ENCODE measurements at places on chromosomes 1 and 21.

- DNase-seq: peak; percentile 60
Measured at GRCh38 chr1:13593511-13594131, 10.0 kb downstream of the PDPN start.

DNA sequence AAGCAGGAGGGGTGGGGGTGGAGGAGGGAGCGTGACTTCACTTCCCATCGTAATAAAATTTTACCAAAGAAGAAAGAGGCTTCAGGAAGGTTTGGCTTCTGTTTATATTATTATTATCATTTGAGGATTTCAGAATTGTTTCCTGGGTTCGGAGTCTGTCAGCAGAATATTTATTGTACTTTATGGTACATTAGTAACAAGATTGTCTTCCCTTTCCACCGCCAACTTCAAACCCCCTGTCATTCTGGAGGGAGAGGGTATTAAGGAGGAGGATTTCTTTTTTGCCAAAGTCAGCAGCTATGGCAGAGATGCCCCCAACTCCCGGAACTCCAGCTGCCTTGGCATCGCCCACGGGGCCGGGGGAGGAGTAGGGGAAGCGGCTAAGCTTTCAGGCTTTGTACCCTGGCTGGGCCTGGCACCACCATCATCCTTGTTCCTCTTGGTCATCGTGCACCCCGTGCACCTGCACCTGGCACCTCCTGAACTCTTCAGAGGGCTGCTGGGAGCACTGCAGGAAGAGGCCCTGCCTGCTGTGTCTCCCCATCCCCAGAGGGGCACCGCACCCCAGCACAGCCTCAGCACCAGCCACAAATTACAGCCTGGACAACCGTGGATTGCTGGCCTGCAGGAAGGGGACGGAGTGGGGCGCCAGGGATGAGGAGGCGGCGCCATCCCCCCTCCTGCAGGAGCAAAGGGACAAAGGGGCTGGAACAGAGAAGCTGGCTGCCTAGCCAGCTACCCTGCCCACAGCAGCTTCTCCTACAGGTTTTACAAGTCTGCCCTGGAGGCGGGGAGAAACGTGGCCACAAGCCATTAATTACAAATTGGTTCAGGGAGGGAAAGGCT lies 24.0 kb upstream of the PAX7 start:
- no peak for DNase-seq

- DNase-seq: no peak
Measured at GRCh38 chr1:2934156-2934540, 87.1 kb upstream of the ACTRT2 start.

DNA sequence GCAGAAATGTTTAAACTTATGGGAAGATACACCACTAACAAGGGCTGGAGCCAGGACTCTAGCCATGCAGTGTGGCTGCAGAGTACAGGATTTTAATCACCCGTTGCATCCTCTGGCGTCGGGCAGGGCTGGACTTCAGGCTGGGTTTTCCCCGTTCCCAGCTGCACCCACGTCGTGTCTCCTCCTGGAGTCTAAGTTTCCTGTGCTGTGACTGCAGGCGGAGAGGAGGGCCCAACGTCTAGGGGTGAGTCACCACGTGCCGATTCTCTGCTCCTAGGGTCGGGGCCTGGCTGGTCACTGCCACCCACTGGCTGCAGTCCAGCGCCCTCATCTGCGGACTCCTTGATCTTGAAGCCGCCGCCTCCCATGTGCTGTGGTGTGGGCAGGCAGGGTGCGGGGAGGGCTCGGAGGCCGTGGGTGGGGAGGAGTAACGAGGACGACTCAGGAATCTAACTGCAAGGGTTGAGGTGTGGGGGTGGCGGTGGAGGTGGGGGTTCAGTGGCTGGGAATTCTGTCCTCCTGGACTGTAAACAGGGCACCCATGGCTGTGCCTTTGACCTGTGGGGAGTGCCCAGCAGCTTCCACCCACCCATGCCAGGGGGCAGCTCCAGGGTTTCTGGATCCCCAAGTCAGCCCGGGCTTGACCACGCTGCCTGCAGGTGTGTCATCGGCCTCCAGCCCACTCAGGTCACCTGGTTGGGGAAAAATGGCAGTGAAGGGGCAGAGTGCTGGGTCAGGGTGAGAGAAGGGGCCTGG lies 77.8 kb downstream of the ALPL start:
- peak; percentile 56 for DNase-seq

DNA sequence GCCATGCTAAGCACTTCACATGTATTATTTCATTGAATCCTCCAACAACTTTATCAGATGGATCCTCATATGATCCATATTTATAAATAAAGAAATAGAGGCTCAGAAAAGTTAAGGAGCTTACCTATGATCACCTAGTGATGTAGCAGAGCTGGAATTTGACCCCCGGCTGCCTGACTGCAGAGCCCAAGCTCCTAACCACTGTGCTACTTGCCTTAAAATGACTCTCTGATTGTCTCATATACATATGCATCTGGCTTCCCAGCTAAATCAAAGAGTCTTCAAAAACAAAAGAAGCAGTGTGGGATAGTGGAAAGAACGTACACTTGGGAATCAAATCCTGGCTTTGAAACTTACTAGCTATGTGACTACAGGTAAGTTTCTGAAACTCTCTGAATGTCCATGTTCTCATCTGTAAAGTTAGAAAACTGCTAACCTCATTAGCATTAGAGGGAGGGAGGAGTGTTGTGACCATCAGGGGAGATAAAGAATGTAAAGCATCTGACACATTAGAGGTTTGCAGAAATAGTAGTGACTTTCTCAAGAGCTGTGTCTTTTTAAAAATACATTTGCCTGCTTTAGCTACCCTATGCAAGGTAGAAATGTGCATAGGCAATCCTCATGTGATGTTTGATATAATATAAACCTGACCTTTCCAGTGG lies 67.2 kb upstream of the BARHL2 start:
- no peak for DNase-seq

GRCh38 chr1:197103300-197103699 lies 36.2 kb upstream of the F13B start:
- DNase-seq: no peak

DNA sequence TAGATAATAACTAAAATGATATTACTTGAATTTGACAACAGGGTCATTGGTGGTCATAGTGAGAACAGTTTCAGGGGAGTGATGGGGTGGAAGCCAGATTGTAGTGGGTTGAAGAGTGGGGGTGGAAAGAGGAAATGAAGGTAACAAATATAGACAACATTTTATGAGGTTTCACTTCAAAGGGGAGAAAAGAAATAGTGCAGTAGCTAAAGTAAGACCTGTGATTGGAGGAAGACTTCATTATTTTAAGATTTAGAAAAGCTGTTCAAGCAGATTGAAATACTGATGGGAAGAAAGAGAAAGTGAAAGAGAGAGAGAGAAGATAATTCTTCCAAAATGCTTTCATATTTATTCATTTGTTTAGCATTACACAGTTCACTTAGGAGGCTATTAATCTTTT lies 52.0 kb upstream of the KCNA3 start:
- DNase-seq: no peak
